ENCODE measurements at places on chromosomes 3 and 15.
A peak's percentile ranks its signal among the peaks of the same experiment; 100 is the strongest.

DNA sequence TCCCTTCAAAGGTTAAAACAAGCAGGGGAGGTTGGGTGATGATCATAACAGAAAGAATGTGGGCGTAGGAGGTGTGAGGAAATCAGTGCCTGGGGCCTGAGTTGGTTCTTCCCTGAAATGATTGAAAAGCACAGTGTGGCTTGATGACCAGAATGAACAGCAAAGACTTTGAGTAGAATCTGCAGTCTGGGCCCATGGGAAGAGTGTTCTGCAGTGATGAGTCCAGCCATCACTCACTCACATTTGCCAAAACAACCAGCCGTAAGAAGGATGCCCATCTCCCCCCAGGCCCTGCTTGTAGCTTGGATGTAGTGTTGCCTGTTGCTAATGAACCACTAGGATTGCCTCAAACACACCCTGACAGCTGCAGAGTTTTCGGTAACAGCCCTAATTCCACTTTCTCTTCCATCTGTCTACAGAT lies 67.9 kb downstream of the VGLL3 start:
- peak; percentile 92 for DNase-seq

- DNase-seq = no peak
These were observed 38.8 kb upstream of the DUT start for GRCh38 chr15:48292458-48292857.

DNA sequence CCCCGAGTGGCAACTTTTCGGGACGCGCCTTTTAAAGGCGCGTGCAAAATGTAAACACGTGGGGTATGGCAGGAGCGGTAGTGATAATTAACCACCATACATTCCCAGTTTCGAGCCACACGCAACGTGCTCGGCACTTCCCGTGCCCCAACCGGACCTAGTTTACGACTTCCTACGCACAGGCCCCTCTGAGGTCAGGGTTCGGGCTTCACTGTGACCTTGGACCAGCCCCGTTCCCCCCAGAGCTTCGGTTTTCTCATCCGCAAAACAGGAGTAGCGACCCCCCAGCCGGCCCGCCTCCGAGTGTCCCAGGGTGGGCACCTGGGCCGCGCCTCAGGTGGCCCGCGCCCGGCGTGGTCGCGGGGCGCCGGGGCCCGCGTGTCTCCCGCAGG lies 451 bp downstream of the CHCHD4 start:
- peak; percentile 44 for DNase-seq

DNA sequence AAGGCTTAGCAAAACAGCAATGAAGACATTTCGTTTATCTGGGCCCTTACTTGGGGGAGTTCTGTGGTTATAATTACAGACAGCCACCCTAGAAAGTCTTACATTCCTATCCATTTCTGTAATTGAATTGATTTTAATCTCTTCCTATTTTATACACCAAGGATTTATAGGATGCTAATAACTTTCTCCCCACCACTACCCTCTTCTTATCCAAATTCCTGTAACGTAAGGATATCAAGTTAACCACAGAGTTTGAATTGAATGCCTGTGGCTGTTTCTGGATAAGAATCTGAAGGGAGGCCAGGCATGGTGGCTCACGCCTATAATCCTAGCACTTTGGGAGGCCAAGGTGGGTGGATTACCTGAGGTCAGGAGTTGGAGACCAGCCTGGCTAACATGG lies 78.6 kb downstream of the MLH1 start:
- DNase-seq = no peak

- DNase-seq = peak; percentile 54
These were observed 12.6 kb downstream of the PAQR5 start for GRCh38 chr15:69311319-69311721.

GRCh38 chr3:194034346-194035336 lies 101.3 kb upstream of the HES1 start:
- DNase-seq = no peak

DNA sequence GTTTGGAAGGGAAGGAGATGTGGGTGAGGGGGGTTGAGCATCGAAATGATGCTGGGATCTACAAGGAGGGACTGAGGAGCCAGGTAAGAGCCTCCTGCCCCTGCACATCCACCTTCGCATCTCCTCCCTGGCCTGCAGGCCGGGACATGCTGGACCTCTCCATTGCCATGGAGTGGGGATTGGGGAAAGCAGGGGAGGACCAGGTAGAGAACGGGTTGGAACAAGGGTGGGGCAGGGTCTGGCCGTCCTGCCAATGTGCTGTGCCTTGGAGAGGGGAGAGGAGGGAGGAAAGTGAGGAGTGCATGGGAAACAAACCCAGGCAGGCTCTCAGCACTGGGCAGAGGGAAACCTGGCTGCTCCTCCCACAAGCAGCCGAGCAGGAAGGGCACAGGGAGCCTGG lies 10.6 kb downstream of the PLA2G4B start:
- DNase-seq = no peak

DNA sequence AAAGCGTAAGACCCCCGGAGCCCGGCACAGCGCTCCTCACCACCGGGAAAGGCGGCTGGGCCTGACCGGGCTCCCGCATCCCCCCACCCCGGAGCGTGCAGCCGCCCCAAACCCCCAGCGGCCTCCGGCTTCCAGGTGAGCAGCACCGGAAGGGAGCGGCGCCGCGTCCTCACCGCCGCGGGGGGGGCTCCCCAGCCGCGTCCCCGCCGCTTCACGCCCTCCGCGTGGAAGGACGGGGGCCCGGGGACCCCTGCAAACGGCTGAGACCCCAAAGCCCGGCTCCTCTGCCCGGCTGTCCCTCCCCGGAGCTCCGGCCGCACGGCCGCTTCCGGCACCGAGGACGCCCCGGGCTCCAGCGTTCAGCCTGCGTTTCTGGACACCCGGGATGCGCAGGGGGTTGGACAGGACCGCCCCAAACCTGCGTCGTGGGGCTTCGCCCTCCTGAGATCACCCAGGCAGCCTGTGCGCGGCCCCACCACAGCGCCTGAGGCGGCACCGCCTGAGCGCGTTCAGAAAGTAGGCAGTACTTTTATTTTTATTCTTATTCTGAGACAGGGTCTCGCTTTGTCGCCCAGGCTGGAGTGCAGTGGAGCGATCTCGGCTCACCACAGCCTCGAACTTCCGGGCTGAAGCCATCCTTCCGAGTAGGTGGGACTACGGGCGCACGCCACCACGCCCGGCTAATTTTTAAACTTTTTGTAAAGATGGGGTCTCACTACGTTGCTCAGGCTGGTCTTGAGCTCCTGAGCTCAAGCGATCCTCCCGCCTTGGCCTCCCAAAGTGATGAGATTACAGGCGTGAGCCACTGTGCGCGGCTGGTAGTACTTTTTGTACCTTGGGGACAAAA lies 51.6 kb upstream of the BLM start:
- DNase-seq = peak; percentile 52

DNA sequence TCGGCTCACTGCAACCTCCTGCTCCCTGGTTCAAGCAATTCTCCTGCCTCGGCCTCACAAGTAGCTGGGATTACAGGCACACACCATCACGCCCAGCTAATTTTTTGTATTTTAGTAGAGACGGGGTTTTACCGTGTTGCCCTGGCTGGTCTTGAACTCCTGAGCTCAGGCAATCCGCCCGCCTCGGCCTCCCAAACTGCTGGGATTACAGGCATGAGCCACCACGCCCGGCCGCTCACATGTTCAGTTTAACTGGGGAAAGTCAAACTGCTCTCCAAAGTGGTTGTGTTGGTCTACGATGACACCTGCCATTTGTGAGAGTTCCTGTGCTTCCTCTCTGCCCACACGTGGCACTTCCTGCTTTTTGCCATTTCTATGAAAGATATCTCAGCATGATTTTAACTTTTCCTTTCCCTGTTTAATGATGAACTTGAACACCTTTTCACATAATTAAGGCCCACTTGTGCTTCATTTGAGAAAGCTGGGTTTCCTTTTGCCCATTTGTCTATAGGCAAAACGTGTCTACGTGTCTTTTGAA lies 877 bp upstream of the GP5 start:
- no peak for DNase-seq

- DNase-seq = no peak
These were observed 196.8 kb upstream of the LPP start for GRCh38 chr3:187957165-187957581.
